MCF 10A (cell line): ENCODE measurements at places on chromosomes 11 and 22.

GRCh38 chr11:99246199-99246598, 225.4 kb downstream of the CNTN5 start:
- no peak for DNase-seq

GRCh38 chr11:64305691-64306562, 603 bp downstream of the ESRRA start:
- peak; percentile 63 for DNase-seq

DNA sequence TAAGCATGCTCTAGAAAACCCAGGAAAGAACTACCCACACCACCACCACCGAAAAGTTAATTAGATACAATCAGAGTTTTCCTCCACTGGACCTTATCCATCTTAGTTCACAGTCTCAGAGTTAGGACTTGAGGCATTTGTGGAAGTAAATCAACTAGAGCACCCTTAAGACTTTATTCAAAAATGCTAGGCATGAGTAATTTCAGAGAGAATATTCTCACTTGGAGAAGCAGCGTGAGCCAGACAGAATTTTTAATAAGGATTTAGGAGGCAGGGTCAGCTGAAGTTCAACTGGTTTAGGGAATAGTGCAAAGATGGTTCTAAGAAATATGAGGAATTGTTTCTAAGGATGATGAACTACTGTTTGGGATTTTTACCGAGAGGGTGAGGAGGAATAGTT, 1.2 kb upstream of the OLFML1 start:
- no peak for DNase-seq

- no peak for DNase-seq
Measured at GRCh38 chr11:123323568-123323967, 106.5 kb upstream of the GRAMD1B start.

DNA sequence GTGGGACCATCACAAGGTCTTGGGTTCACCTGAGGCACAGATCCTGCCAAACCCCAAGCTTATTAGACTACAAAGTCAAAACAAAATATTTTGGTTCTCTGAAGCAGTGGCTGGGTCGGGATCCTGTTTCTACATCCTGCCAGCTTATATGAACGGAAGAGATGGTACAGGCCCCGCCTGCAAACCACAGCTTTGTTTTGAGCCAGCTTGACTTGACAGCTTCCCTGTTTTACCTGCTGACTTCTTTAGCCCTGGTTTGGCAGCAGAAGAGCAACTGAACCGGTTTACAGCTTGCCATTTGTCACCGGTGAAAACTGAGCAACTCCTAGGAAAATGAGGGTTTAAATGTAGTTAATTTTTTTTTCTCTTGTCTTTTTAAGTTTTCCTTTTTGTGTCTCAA, 11.4 kb downstream of the PACS1 start:
- peak; percentile 62 for DNase-seq

GRCh38 chr11:111846636-111847035, 24.7 kb downstream of the ALG9 start:
- peak; percentile 62 for DNase-seq

GRCh38 chr11:43392713-43393112, 34.0 kb downstream of the TTC17 start:
- no peak for DNase-seq

- DNase-seq = no peak
Measured at GRCh38 chr22:36619797-36620399, 83.7 kb downstream of the CACNG2 start.

- DNase-seq = no peak
Measured at GRCh38 chr11:122618927-122619326, 36.6 kb upstream of the UBASH3B start.

GRCh38 chr11:84316866-84317555, 1030.8 kb upstream of the CCDC90B start:
- no peak for DNase-seq

DNA sequence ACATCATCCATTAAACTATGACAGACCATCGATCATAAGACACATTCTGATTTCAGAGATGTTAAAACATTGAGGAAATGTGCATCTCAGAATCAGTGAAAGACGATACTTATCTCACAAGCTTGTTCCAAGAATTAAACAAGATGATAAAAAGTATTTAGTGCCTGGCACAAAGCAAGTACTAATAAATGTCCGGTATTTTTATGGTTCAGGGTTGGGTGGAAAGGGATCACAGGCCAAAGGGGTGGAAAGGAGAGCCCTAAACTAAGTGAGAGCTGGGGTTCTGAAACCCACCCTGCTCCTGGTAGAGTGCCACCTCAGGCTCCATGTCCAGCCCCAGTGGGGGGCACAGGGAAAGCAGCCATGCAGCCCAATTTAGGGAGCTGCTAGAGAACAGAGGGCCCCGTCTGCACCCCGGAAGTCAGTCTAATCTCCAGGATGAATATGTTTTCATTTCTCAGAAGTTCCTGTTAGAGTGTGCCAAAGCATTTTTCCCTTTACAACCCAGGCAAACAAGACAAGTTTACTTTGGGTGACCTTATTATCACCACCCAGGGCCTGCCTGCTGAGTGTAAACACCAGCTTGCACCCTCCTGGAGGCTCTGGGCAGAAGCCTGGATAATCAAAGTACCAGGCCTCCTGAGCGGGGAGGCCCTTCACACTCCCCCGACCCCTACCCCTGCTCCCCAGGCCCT, 3.8 kb upstream of the CREB3L1 start:
- DNase-seq = no peak
